DMS153 (cell line): ENCODE measurements at places on chromosomes 1 and 21.
A peak's percentile ranks its signal among the peaks of the same experiment; 100 is the strongest.

- DNase-seq = no peak
Observed at GRCh38 chr1:81664341-81664740, 136.4 kb upstream of the ADGRL2 start.

DNA sequence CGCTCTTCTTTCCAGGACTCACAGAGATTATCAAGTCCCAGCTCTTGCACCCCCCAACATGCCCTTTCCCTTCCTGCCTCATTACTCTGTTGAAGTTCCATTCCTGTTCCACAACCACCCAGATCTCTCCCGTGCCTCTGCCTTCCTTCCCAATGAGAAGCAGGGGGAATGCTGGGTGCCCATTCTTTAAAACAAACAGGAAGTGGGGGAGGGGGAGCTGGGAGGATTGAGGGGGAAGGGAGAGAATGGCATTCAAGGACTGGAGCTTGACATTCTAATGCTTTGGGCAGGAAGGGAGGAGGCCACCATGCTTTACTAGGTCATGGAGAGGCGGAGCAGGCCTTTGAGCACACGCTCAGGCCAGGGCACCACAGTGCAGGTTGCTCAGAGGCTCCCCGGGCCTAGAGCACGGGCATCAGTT, 150.3 kb upstream of the IRF2BP2 start:
- peak; percentile 39 for DNase-seq

DNA sequence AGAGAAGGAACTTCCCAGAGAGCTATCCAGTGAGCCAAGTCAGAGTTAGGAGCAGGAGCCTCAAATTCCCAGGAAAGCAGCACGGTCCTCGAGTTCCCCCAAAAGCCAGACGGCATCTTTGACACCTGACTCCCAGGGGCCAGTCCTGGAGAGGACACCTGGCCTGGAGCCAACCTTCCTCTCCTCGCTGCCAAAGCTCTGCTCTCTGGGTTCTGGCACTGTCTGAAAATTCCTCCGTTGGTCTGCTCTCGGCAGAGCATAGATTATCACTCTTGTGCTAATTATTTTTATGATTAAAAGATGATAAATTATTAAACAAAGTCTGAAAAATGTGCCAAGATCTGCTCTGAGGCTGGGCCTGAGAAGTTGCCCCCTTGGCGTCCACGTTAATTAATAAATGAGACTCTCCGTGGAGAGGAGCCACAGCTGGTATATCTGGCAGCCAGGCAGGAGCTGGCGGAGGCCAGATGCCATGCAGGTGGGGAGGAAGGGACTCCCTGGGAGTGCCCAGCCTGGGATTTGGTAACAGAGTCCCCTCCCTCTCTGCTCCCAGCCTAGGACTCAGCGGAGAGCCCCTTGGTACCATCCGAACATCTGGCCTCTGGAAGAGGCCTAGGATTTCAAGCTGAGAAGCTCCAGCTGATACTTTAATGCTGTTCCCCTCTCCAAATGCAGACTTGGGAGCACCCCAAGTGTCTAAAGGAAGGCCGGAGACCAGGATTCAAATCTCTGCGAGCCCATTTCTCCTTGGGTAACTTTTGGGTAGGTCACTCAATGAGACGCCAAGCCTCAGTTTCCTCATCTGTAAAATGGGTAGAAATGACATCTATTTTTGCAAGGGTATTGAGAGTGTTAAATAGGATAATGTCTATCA, 163.7 kb upstream of the POU3F1 start:
- DNase-seq = no peak

DNA sequence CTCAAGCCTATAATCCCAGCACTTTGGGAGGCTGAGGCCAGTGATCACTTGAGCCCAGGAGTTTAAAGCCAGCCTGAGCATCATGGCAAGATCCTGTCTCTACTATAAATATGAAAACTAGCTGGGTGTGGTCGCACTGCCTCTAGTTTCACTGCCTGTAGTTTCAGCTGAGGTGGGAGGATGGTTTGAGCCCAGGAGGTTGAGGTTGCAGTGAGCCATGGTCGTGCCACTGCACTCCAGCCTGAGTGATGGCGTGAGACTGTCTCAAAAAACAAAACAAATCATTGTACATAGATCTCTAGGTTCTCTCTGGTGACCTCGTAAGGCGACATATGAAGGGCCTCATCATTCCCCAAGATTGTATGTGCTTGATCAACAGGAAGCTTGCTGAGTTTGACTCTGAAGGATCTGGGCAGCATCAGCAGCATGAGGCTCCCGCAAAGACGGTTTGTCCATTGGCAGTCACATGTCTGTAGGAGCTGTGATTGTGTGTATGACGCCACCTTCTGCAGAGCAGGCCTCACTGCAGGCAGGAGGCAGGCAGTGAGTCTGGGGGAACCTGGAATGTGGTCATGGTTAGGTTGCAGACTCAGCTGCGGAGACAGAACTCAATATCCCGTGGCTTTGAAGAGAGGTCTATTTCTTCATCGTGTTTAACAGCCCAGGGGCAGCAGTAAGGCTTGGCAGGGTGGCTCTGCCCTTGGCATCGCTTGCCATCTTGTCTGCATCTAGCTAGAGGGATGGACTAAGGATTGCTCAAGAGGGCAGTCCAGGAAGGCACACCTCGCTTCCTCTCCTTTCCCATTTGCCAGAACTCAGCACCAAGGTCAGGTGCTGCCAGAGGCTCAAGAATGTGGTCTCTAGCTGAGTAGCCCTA, 14.0 kb downstream of the ATP5PO start:
- DNase-seq = no peak

DNA sequence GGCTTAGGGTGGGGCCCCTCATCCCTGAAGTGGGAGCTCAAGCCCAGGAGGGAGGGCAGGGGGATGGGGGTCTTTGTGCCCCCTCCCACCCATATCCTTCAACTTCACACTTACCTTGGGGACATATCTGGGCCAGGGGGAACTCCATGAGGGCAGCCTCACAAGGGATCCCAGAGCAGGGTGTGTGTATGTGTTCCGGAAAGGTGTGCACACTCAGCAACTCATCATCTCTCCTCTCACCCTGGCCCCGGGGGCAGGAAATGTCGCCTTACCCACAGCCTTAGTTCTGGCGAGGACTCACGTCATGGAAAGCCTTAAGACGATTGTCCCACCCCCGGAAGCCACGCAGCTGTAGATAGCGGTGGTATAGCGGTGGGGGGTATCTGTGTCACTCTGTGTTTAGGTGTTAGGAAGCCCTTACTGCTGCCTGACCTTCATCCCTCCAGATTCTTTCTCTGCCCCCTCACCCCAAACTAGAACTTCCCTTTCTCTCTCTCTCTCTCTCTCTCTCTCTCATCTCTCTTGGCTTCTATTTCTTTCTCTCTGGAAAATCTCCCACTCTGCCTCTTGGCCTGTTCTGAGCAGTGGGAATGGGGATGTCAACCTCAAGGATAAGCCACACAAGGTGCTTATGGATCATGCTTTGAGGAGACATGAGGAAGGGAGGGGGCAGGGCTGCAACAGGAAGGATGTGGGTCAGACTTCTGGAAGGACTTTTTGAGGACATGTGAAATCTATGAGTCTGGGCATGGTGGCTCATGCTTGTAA, at the start of gene SH2D2A:
Gene SH2D2A (minus strand): TSS at position 288 of the 768 bp plus-strand sequence. CDS start 140 bp downstream, at position 148.
- no peak for DNase-seq

DNA sequence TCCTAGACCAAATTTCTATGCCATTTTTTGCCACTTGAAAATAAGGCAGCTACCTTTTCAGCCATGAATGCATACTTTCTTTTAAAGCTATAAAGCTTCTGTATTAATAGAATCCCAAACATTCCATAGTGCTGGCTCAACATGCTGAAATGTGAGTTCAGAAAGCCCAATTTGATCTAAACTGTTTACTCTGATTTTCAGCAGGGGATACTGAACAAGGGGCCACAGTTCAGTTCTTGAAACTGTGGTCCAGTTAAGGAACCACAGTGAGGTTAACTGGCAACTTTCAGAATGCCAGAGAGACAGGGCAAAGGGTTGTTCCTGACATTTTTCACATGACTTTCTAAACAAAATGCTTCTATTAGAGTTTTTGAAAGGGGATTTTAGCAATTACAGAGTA, 85.7 kb upstream of the COL11A1 start:
- DNase-seq = no peak
